ENCODE measurements at places on chromosomes 5 and 9. TPM values are rescaled to one million over a fixed set of nuclear protein-coding genes. Genes with fewer than 3 reads are reported as not detected.

Gene F2RL2
- total RNA-seq: 0.84 TPM

DNA sequence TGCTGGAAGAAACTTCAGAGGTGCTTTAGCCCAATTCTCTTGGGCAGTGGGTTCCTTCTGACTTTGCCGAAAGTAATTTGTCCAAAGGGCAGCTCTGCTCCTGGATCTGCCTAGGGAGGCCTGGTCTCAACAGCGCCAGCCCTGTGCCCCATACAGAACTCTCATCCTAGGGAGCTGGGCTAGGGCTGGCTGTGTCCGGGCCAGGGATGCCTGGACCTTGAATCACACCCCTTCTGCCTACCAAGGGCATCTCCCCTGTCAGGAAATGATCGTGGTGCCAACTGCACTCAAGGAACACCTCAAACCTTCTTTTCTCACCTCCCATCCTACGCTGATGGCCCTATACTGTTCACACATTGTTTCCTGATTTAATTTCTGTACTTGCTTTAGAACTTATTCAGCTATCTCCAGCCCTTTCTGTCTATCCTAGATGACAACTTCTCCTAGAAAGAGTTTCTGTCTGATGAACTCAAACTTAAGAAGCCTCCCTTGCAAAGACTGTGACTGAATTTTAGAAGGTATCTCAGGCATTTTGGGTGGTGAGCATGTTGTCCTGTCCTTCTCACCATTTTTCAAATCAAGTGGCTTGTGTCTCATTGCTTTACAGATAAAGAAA lies 37.4 kb upstream of the NFIB start:
- no peak for DNase-seq

DNA sequence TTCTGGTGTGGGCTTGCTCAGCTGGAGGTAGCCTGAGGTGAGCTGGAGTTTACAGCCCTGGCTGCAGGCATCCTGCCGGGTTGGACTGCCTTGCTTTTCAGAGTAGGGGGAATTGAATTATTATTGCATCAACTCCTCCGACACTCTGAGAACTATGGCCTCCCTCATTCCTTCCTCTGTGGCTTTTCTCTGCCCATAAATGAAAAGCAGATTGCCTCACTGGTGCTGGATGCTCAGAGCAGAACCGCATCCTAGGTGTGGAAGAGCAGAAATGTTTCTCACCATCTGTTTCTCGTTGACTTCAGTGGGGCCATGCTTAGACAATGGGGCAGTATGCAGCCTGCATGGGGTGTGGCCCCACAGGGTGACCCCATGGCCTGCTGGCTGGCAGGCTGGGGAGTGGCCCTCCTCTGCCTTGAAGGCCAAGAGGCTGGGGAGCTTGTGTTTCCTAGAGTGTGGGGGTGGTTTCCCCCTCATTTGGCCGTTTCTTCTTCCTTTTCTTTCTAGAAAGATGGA lies 27.3 kb upstream of the TGFBI start:
- DNase-seq: no peak

GRCh38 chr5:143691945-143692290 lies 120.0 kb upstream of the HMHB1 start:
- DNase-seq: no peak

Gene LRRC70
- total RNA-seq: 1.9 TPM

- DNase-seq: no peak
Measured at GRCh38 chr9:137488327-137488653, 29.2 kb upstream of the NSMF start.

Gene CNTFR
- total RNA-seq: 13.1 TPM

DNA sequence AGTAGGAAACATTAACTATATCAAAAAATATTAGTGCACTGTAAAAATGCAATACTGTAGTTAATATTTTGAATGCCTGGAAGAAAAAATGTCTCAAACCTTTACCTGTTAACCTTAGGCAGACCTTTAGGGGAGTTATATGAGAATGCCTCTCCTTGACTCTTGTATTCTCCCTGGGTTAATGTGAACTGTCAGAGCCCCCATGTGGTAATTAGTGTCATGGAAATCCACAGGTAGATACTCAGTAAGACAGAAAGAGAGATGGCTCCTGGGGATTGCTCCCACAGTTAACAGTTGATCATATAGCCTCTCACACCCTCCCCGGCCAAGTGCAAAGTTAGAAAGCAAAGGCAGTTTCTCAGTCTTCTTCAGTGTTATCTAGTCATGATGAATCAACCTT lies 742.8 kb downstream of the NR2F1-AS1 start:
- no peak for DNase-seq

Gene LCN2
- 12.3 TPM for total RNA-seq

GRCh38 chr5:40021007-40021406 lies 596.2 kb upstream of the DAB2 start:
- DNase-seq: no peak

DNA sequence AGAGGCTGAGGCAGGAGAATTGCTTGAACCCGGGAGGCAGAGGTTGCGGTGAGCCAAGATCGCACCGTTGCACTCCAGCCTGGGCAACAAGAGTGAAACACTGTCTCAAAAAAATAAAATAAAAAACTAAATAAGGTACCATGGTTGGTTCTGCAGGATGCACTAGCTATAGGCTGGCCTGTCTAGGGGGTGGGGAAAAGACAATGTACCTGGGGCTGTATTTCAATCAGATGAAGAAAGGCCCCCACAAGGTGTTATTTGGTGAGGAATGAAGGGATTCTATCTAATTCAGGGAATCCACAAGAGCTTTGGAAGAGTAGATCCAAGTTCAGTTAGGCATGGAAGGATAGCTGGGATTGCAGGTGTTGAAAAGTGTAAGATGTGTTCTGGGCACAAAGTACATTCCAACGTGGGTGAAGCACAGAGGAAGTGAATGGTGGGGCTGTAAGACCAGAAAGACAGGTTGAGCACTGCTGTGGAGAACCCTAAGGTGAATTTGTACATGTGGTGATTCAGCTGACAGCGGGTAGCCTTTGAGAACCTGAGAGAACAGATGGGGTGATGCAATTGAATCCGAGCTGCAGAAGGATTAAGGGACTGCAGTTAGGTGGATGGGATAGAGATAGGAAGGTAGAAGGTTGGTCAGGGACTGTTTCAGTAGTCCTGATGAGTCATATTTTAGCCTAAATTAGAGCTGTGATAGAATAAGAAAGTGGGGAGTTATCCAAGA lies 71.8 kb downstream of the CAST start:
- no peak for DNase-seq

DNA sequence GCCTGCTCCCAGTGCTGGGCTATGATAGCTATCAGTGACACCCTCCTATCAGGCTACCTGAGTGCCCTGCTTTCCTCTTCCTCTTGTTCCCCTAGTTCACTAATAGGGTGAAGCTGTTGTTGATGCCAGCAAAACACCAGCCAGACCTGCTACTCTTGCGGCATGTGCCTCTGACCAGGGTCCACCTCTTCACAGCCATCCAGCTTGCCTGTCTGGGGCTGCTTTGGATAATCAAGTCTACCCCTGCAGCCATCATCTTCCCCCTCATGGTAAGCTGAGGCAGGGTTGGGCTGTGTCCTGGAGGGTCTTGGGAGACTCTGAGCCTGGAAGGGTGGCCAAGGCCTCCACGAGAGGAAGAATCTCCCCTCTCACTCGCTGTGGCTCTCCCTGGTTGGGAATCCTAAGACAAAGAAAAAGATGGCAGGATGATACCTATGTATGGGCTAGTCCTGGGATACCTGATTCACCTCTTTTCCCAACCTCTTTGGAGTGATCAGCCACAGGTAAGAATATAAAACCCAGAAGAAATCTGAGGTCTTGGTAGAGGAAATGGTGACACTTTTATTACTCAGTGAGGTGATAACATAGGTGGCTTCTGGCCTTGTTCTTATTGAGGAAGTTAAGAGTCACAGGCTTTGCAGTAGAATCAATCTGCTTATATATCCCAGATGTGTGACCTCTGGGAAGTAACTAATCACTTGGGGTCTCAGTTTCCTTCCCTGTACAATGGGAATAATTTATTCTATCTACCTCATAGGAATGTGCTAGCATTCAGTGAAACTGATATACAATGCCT lies 11.6 kb downstream of the SLC4A9 start:
- DNase-seq: no peak

Gene PTPN3
- total RNA-seq: 29.4 TPM

Gene DBH
- not detected for total RNA-seq

Gene NFIB
- 45.2 TPM for total RNA-seq

Gene EIF4EBP3
- 32.9 TPM for total RNA-seq

Gene CNOT8
- 58.7 TPM for total RNA-seq

DNA sequence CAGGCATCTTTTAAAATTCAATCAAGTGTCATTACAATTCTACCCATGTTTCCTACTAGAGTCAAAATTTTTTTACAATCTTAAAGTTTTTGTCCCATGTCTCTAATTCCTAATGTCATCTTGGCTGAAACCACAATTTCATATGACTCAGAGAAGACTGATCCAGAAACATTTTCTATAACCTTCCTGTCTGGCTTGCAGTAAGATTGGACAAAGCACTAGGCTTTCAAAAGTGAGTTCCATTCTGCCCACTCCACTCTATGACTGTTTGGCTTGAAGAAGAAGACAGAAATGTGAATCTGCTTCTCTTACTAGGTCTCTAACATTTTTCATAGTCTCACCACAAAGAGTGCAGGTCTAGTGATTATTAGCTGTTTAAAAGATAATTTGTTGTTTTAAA lies 88.8 kb downstream of the NR3C1 start:
- no peak for DNase-seq

Gene FOXD4L5
- 0.31 TPM for total RNA-seq

DNA sequence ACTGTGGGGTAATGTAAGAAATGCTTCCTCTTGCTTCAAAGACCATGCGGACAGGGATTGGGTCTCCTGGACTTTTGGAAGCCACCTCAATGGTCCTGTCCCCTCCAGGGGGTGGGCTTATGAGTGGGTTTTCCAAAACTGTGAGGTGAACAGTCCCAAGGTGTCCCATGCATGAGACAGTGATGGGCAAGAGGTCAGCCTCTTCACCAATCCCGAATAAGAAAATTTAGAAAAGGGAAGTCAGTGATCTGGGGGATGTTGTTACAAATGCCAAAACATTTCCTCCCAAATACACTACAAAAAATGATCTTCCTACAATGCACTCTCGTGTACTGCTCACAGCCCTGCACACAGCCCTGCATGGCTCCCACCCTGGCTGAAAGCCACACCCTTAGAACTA lies 215.7 kb upstream of the TBC1D2 start:
- no peak for DNase-seq

GRCh38 chr5:24644761-24645160 lies at the start of gene CDH10:
Gene CDH10, minus strand, starts transcription at chr5:24644978. Its CDS starts 51,488 bp downstream, at chr5:24593490.
- DNase-seq: no peak

DNA sequence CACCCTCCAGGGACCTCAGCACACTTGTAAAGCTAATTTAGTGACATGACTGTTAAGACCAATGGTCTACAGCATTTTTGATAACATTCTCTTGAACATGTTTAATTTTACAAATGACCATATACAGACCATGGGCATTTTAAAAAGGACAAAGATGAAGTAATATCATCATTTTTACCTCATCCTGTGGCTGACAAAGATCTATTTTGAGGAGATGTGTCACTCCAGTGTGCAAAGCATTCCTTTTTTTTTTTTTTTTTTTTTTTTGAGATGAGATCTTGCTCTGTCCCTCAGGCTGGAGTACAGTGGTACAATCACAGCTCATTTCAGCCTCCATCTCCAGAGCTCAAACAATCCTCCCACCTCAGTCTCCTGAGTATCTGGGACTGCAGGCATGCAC lies 118.2 kb upstream of the TBC1D2 start:
- no peak for DNase-seq

DNA sequence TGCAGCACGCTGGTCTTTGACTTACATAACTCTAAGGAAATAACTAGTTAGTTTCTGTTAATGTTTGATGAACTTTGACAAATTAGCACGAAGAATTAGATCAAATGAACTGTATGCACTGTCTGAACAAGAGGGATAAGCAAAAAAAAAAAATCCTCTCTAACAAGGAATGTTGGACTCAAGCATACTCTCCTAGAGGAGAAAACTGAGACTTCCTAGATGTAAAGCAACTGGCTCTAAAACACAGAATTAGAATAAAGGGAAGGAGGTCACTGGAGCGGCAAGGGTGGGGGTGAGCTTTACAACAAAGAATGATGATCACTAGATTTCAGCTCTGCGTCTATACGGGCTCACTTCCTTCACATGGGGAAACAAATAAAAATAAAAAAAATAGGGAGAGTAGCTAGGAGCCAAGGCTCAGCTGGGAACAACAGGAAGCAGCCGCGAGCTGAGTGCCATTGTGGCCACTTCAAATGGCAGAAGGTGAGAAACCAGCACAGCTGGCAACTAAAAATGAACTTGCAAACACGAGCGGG lies 48.7 kb upstream of the CEMIP2 start:
- DNase-seq: peak; percentile 16

Gene BHMT2
- total RNA-seq: 0.98 TPM

- no peak for DNase-seq
Measured at GRCh38 chr5:174295702-174296436, 250.4 kb downstream of the NSG2 start.

DNA sequence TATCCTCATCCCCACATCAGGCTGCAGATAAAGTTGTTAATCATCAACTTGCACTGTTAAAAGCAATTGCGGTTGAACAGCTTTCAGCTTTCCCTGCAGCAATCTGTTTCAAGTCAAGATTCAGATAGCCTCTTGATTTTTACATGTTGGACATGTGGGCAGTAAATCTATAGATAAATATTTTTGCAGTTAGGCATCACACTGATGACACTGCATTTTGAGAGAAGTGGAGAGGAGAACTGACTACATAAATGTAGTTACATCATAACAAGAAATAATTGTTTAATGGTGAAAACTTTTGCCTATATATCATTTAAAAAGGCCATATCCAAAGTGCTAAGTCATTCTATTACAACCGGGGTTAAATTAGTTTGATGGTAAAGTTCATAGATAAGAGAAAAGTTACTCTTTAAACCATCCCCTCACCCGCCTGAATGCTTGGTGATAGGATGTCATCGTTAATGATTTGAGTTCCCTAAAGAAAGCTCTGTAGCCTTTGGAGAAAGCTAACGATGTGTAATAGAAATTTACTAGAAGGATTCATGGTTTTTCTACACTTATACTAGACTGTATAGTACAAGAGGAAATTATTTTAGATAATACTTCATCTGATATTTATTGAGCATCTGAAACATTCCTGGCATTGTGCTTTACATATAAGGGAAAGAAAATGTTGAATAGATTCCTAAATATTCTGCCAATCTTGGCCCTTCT lies 30.8 kb upstream of the ALDH1A1 start:
- DNase-seq: no peak

GRCh38 chr5:16983972-16984371 lies 47.9 kb upstream of the MYO10 start:
- DNase-seq: no peak

Gene TLR4
- 6.0 TPM for total RNA-seq

DNA sequence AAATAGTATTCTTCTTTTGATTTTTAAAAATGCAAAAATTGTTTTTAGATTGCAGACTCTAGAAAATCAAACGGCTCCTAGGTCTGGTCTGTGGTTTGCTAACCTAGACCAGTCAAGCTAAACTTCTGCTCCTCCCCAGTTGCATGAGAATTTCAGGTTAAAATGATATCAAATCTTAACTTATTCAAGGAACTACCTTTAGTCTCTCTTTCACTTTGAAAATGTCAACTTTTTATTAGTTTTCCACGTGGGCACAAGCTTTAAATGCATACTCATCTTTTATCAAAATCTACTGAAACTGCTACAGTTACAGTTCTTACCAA lies 8.8 kb downstream of the CAMK4 start:
- DNase-seq: no peak
